ENCODE measurements at places on chromosomes 1 and 21.

- DNase-seq: no peak
Measured at GRCh38 chr1:210827481-210827880, 306.5 kb downstream of the KCNH1 start.

GRCh38 chr1:178038372-178038771, 55.5 kb upstream of the RASAL2 start:
- no peak for DNase-seq

GRCh38 chr1:221093903-221094791, 214.9 kb downstream of the HLX start:
- no peak for DNase-seq

DNA sequence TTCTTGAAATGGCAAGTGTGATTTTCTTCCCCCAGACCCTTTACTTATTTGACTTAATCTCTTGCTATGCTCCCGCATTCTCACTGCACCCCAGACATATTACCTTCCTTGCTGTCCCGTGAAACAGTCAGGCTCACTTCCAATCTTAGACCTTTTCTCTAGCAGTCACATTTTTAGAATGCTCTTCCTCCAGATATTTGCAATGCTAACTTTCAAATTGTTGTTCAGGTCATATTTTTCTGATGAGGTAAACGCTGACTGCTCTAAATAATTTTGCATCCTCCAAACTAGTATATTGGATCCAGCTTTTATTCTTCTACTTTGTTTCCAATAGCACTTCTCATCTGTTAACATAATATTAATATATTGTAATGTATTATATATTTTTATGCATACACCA, 648.2 kb upstream of the NEGR1 start:
- no peak for DNase-seq

- no peak for DNase-seq
Measured at GRCh38 chr1:226549937-226550671, 1.5 kb downstream of the STUM start.

DNA sequence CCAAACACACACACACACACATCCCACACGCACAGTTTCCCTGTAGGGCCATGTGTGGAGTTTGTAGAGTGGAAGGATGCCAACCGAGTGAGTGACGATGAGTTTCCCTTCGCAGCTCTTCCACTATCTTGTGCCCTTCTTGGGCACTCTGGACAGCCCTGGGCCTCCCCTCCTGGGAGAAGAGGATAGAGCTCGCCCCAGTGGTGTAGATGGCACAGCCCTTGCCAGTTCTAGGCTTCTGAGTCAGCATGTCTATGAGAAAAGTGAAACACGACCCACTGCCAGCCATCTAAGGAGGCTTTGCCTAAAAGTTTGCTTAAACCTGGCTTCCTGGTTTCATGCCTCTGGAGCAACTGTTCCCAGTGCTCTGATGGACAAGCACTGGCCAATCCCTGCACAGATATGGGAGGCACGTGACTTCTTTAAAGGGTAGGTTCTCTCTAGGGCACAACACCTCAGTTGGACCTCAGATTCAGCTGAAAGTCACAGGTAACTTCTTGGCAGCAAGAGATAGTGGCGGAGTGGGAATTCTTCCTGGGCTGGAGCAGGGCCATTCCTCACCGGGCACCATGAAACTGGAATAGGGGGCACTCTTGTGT, 195.9 kb upstream of the GALNT2 start:
- DNase-seq: no peak

- peak; percentile 63 for DNase-seq
Measured at GRCh38 chr1:42961312-42962091, 2.8 kb upstream of the SLC2A1 start.

DNA sequence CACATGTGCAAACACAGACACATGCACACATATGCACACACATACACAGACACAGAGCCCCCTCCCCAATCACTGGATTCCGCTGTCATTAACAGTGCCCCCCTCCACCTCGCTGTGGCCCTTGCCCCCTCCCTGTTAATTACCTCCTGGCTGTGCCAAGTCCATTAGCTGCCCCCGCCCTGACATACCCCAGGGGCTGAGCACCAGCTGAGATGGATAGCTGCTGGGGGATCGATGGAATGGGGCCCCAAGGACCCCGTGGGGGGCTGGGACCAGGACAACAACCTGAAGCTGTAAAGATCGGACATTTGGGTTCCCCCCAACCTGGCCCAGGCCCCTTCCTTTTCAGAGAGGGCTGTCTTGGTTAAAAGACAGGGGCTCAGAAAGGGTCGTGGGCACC, 9.6 kb upstream of the PEAR1 start:
- DNase-seq: no peak

GRCh38 chr1:30452170-30452569, 271.2 kb downstream of the MATN1 start:
- DNase-seq: no peak

GRCh38 chr21:45154511-45155508, 80.4 kb downstream of the ADARB1 start:
- DNase-seq: no peak

- DNase-seq: no peak
Measured at GRCh38 chr1:2412773-2413494, 570 bp upstream of the PEX10 start.

GRCh38 chr1:160806109-160806665, 10.2 kb downstream of the LY9 start:
- no peak for DNase-seq

DNA sequence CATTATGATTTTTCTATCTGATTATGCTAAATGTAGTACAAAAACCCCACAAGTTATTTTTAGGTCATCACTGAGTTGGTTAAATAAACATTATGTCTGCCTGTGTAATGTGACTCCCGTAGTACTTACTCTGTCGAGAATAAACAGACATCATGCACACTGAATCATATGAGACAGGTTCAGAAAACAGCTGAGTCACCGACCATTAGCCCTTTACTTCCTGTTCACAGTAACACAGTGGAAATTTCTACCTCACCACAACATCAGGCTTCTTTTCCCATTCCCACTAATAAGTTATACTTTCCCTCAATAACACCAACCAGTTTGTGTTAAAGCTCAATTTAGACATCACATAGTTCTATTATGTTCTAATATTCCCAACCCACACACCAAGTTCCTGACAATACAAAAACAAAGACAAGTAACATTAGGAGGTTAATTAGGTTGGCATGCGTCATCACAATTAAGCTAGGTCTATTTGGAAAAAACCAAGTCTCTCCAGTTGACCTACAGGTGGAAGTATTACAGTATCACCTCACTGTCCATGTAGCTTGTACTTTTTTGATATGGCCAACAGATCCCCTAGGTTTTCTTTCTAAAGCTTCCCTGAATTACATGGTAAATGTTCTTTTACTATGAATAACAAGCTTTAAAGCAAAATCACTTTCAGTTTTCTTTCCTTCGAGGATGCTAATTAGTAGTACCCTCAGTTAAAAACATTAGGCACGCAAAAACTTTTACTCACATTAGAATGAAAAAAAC, 154.2 kb downstream of the EIF4G3 start:
- peak; percentile 94 for DNase-seq

- no peak for DNase-seq
Measured at GRCh38 chr1:117481410-117481809, 114.2 kb downstream of the MAN1A2 start.

DNA sequence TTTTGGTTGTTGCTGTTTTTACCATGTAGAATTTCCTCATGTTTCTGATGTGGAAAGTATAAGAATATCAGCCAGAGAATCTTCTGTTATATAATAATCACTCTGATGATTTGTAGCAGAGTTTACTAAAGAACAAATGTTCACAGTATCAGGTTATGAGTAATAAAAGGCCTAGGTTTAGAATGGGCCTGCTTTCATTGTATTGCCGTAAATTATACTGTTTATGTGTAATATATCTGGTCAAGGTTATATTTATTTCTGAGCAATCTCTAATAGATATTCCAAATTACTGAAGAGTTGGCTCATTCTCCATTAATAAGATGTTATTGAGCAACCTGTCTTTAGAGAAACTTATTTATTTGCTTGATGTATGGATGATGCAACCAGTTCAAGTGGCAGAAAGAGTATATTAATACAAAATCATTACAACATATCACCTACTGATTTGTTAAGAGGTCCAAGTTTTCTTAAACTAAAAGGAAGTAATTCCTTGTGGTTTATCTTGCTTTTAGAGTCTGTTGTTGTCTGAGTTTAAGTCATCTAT, 649.4 kb upstream of the CXADR start:
- DNase-seq: no peak

DNA sequence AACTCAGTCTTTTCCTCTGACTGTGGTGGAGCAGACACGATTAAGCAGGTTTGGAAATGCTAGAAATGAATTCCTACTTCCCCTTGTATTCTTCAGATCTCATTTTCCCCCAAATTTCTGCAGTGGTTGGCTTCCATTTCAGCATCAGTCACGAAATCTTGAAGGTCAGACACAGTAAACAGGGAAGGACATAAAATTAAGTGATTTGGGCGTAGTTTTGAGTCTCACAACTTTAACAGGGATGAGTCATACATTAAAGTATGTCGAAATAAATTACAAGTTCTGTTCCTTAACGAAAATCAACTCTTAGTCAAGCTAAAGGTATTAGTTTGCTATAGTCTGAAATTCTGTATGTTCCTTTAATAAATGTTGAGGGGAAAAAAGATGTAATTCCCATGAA, 61.1 kb downstream of the HNRNPR start:
- DNase-seq: peak; percentile 16

GRCh38 chr1:27934818-27935549, at the start of gene SMPDL3B:
Gene SMPDL3B (plus strand): TSS chr1:27935000. CDS start chr1:27935184, 184 bp downstream.
- no peak for DNase-seq

DNA sequence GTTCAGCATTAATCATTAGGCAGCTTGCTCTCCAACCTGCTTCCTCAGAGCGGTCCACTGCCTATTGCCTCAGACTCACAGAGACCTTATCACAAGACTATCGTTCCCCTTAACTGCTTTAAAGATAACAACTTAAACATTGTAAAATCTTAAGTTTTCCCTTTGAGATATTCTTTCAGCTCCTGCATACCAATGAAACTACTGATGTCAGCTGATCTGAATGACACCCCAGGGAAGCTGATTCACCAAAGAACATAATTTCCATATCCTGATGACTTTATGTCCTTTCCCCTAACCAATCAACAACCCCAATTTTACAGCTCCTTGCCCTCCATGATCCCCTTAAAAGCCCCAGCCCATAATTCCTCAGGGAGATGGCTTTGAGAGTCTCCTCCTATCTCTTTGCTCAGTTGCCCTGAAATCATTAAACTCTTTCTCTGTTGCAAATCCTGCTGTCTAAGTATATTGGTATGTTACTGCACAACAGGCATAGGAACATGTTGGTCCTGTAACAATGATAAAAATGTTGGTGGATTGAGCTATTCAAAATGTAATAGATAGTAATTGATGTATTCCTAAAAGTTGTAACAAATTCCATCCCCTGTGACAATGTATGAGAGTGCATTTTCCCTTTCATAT, 621.4 kb upstream of the RGS18 start:
- no peak for DNase-seq

- no peak for DNase-seq
Measured at GRCh38 chr1:74180490-74180889, 17.5 kb downstream of the LRRIQ3 start.

GRCh38 chr1:6475381-6476133, 9.6 kb upstream of the TNFRSF25 start:
- no peak for DNase-seq

DNA sequence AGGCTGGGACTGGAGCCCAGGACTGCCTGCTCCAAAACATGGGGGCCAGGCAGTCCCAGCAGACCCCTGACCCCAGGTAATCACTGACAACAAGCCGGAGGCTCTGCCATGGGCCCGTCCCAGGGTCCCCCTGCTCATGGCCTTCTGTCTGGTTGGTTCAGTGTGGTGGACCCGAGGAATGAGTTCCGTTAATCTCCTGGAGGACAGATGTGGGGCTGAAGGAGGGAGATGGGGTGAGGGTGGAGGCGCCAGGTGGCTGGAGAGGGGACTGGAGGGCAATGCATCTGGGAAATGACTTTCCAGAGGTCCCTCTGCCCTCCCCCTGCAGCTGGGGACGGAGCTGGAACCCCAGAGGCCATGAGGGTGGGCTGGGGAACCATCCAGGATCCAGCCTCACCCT, 103.2 kb downstream of the EBNA1BP2 start:
- DNase-seq: no peak

DNA sequence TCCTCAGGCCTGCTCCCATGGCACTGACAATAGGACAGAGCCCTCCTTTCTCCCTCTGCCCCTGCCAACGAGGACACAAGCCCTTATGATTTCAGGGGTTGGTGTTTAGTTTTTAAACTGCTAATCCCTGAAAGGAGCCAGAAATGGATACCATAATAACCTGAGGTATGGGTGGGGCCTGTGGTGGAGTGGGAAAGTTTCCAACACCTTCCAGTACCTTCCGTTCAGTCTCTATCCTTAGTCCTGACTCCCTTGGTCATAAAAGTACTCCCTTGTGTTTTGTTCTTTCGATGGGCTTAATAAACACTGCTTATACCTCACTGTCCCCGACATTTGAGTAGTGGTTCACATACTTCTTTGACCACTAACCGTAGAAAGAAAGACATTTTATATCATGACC, 141.8 kb upstream of the MAGI3 start:
- DNase-seq: no peak

Measured in AG04450 (cell line).